ENCODE measurements at places on chromosomes 2 and 18.

DNA sequence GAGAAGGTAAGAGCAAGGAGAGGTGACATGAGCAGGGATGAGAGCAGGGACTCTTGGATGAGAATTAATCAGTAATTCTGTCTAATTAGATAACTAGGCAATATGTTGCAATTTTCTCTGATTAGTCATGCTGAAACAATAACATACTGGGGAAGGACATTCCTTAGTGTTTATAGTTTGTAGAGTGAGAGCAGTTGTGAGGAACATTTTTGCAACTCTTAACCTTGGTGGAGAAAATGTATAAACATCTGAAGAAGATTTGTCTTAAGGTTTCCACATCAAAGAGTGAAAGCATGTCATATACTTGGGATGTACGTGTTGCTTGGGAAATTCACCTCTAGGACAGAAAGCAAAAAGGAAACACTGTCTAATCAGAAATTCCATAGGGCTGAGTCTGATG is 955.4 kb upstream of the FANCL start:
- DNase-seq, result no peak

- no peak for DNase-seq
Observed at GRCh38 chr2:173232956-173233744, 121.5 kb upstream of the CDCA7 start.

GRCh38 chr2:30784682-30785081 is 22.6 kb downstream of the CAPN13 start:
- DNase-seq, result no peak

DNA sequence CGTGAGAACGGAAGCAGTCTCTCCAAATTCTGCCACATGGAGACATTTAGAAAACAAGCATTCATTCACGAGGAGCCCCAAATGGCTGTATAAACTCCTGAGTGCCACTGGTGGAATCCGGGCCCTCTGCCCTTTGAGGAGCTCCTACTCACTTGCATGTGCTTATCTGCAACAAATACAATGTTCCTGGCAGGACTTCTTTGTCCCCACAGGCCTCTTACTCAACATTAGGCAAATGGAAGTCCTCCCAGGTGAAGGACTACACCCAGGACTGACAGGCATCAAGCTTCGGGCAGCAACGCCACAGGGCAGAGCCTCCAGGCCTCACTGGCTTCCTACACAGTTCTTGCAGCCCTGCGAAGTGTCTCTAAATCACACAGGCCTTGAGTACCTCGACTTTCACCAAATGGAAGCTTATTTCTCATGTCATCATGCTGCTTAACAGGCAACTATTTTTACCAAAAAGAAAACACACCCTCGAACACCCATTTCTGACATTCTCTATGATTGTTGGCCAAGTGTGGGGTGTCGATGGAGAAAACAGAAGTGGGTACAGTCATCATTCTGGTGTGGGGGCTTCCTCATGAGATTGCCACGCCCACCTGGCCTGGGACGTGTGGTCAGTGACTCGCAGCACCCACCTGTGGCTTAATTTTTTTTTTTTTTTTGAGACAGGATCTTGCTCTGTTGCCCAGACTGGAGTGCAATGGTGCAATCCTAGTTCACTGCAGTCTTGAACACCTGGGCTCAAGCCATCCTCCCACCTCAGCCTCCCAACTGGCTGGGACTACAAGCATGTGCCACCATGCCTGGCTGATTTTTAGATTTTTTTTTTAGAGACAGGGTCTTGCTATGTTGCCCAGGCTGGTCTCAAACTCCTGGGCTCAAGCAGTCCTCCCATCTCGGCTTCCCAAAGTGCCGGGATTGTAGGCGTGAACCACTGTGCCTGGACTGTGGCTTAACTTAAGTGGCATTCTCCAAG is 186.8 kb upstream of the GLI2 start:
- no peak for DNase-seq

- DNase-seq, result no peak
Observed at GRCh38 chr18:63177919-63178821, 141.4 kb downstream of the BCL2 start.

DNA sequence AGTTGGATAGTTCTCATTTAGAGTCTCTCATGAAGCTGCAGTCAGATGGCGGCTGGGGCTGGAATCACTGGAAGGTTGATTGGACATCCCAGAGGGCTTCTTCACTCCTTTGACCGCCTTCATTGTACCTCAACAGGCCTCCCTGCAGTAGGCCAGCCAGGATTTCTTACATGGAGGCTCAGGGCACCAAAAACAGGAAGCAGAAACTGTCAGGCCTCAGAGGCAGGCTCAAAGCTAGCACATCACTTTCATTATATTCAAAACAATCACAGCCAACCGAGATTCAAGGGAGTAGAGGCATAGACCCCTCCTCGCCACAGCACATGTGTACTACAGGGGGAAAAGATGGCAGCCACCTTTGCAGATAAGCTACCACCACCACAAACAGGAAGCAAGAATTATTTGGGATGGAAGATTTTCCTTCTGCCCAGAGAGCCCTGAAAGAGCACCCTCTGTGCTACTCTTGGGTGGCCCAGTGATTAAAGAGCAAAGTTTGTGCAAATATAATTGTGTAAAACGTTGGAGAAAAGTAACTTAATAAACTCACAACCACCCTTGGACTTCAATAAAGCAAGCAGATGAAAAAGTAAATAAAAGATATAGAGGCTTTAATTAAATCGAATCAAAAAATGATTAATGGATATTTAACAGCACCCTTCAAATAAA is 155.3 kb downstream of the GFPT1 start:
- no peak for DNase-seq

- no peak for DNase-seq
Observed at GRCh38 chr18:22800551-22800951, 132.6 kb upstream of the RBBP8 start.

DNA sequence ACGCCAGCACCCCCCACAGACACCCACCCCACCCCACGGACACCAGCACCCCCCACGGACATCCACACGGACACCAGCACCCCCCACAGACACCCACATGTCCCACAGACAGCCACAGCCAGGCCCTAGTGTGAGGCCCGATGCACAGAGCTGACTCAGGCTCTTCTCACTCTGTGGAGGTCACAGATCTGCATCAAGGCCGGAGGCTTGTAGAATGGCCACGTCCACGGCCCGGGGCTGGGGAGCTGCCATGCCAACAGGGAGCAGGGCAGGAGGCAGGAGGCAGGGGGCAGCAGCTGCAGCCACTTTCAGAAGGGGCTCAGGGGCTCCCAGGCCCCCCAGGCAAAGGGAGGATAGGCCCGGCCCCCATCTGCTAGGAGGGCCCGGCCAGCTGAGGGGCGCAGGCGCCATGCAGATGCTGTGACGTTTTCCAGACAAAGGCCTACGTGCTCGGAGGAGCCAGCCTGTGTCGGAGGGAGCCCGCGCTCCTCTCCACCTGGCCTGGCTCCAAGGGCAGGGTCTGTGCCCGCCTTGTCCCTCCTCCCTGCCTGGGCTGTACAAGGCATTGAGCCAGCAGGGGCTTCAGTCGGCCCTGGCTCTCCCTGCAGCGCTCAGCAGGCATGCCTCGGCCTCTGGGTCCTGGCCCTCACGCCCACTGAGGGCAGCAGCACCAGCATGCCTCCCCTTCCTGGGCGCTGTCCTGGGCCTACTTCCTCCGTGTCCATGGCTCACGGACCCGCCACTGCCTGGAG is 249.0 kb downstream of the TWIST2 start:
- no peak for DNase-seq

GRCh38 chr18:63365876-63366212 is 1.2 kb downstream of the KDSR start:
- DNase-seq, result peak; percentile 1

GRCh38 chr18:64097497-64097896 is 51.4 kb downstream of the LINC00305 start:
- no peak for DNase-seq

- DNase-seq, result no peak
Observed at GRCh38 chr2:108345951-108346350, 31.8 kb upstream of the SULT1C4 start.

GRCh38 chr2:150620855-150621254 is 133.4 kb upstream of the RND3 start:
- DNase-seq, result no peak

GRCh38 chr2:120396013-120396860 is 50.3 kb downstream of the INHBB start:
- DNase-seq, result no peak

DNA sequence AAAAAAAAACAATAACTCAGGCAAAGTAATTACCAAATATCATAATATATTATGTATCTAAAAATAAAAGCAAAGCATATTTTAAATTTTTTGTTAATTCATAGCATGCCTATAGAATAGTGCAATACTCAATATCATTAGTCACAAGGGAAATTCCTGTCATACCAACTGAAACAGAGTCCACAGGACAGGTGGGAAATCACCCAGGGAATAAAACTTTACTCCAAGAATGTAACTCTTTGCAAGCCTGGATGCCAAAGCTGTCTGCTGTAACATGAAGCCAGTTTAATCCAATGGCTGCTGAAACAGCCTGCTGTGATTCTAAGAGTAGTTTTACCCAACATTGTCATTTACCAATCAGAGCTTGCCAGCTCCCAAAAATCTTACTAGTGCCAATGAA is 40.0 kb upstream of the SULT1C3 start:
- no peak for DNase-seq

Measured in CD14-positive monocyte (primary cell).